ENCODE measurements at places on chromosomes 7 and 10.

DNA sequence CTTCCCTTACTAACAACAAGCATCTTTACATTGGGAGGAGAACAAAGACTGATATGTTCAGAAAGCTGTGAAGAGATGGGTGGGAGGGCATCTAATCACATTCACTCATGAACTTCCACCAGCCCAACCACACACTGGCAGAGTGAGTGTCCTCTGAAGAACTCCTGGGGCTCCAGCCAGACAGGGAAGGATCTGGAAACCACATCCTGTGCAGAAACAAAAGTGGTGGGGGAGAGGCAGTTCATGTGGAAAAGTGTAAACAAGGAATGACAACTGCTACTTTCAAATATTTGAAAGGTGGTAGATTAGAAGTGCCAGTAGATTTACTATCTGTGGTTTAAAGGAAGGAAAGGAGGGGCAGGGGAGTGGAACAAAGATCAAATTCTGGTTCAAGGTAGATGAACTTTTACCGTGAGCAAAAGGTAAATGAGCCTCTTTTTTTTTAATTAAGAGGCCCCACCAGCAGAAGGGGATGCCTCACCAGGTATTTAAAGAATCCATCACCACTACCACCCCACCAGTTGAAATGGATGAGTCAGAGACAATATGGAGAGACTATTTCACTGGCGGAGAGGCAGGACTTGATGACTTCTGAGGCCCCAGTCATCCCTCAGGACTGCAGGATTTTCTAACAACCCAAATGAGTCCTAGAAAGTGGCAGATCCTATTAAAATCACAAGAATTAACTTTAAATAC, 34.5 kb downstream of the GOT1 start:
- DNase-seq = peak; percentile 89

DNA sequence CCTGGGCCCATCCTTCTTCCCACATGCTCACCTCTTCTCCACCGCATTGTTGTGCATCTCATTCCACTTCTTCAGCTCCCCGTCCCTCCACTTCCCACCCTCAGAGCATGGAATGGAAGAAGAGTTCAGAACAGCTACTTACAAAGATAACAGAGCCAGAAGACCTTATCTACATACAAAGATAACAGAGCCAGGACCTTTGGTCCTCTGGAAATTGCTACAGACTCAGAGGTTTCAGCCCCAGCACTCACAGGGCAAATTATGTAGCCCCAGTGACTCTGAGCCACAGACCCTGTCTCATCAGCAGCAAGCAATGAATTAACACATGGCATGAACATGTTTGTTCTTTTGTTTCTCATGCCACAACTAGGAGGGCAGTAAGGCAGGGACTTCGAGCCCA, 28.7 kb upstream of the SLC29A3 start:
- no peak for DNase-seq

DNA sequence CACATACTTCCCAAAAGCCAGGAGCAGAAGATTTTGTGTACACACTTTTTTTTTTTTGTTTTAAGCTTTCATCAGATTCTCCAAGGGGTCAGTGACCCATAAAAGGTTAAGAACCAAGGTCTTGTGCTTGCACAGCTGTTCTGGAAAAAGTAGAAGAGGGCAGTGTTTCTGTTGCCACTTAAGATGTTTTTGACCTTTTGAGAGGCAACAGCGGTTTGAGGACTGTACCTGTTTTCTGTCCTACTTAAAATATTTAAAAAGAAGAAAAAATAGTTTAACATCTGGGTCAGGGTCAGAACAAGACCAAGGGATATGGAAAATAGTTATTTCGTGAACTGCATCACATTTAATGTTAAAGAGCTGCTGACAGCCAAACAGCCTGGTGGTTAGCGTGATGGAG, 32.9 kb downstream of the AUTS2 start:
- DNase-seq = no peak

GRCh38 chr10:36872702-36873393, 252.6 kb upstream of the ANKRD30A start:
- no peak for DNase-seq

Data from HFFc6 (cell line).